ENCODE measurements at places on chromosomes 11 and 22.

DNA sequence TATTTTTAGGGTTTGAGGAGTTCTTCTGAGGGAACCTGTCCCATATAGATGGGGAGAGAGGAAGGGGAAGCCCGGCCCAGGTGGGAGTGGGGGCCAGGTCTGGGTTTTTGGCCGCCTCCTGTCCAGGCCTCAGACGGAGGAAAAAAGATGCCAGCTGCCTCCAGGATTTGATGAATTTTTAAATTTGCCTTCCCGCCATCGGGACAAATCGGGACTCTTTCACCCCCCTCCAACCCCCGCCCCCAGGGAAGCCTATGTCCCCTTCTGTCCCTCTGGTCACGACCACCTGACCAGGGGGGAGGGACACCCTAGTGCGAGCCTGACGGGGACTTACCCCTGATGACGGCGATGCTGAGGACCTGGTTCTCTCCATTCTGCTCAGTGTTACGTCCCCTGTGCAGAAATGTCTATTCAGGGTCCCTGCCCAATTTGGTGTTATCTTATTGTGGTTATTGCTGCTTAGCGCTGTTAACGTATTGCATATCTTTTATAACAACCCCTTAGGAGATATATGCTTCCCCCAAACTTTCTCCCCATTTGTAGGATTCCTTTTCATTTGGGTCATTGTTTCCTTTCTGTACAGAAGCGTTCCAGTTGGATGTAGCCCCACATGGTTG is 115.9 kb upstream of the GRK3 start:
- DNase-seq: no peak

DNA sequence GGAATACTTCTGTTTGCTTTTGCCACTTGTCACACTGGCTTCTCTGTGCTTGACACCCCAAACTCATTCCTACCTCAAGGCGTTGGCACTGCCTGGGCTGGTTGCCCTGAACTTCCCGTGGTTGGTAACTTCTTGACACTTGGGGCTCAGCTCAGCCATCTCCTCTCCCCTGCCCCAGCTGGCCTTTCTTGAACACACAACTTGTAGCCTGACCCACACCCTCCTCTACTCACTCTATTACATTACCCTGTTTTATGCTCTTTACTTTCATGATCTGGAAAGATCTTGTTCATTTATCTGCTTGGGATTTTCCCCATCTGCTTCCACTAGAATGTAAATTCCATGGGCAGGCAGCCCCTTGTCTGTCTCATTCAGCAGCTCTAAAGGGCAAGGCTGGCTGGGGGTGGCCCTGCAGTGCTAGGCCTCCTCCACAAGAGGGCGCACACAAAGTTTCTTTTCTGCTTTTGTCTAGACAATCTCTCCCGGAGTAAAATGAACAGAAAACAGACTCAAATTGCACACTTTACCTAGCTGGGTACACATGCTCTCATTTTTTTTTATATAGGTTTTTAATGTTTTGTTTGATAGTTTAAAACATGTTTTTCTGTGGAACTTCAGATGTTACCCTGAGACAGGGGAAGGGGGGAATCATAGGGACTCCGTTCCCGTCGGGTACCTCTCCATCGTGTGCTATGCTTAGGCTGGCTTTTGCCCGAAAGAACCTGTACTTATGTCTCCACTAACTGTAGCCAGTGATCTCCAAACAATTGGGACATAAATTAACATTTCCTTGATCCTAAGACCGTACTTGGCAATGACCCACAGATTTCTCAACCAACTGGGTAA is 16.4 kb upstream of the MRGPRX2 start:
- DNase-seq: no peak

GRCh38 chr11:7894251-7894650 is 36.8 kb downstream of the OR10A6 start:
- DNase-seq: no peak

DNA sequence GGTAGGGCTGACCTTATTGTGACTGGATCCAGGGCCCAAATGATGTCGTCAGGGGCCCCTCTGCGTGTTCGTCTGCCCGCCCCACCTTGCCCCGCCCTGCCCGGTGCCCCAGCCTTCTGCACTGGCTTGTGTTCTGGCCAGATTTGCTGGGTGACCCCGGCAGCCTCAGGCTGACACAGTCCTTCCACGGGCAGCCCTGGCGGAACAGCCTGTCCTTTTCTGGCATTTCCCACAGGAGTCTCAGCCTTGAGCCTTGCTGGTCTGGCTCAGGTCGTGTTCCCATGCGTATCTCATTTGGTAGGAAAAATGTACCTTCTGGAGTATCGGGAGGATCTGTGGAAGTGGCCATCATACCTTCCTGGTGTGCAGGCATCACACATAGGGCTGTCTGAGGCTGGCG is 31.0 kb downstream of the IGHMBP2 start:
- DNase-seq: no peak

Data from left renal cortex interstitium (tissue), 4 donors.